ENCODE measurements at places on chromosomes 7 and 10.

DNA sequence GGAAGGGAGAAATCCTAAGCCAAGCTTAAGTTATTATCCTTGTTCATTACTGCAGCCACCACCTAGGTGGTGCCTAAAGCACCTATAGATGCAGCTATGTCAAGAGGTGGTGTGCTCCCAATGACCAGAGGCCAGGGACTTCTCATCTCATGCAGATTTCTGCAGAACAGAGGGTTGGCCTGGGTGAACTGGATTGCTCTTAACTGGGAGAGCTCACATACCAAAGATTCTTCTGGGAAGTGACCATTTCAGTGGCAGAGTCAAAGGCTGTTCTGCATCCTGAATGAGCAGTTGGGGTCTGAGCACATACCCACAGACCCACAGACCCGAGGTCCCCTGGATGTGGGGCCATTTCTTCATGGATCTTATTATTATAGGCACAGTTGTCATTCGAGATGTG lies 2.1 kb upstream of the CRHR2 start:
- H3K27me3 ChIP-seq: peaks cover 47% of the 10 kb centered on the region
- no peak overlapping the region for H3K4me3 ChIP-seq
- DNase-seq: no peak
- peaks cover 22% of the 10 kb centered on the region for H3K4me1 ChIP-seq
- no peaks in the 10 kb centered on the region for H3K36me3 ChIP-seq
- H3K27ac ChIP-seq: no peak overlapping the region

- H3K27ac ChIP-seq: no peak overlapping the region
- no peak for DNase-seq
- no peaks in the 10 kb centered on the region for H3K36me3 ChIP-seq
- peaks cover 6% of the 10 kb centered on the region for H3K27me3 ChIP-seq
- H3K4me1 ChIP-seq: peaks cover 8% of the 10 kb centered on the region
These were observed 73.2 kb downstream of the SYPL1 start for GRCh38 chr7:106038916-106039315.

GRCh38 chr10:114304017-114304570 lies 65.0 kb downstream of the VWA2 start:
- peaks cover 56% of the 10 kb centered on the region for H3K36me3 ChIP-seq
- peak overlapping the region; percentile 37 for H3K27ac ChIP-seq
- DNase-seq: peak; percentile 93

GRCh38 chr10:127832501-127832900 lies 60.2 kb downstream of the CLRN3 start:
- no peak overlapping the region for H3K27ac ChIP-seq
- peak; percentile 20 for DNase-seq
- peaks cover 8% of the 10 kb centered on the region for H3K4me1 ChIP-seq
- H3K4me3 ChIP-seq: no peak overlapping the region
- no peaks in the 10 kb centered on the region for H3K36me3 ChIP-seq

- no peak for DNase-seq
- no peak overlapping the region for H3K4me3 ChIP-seq
- no peaks in the 10 kb centered on the region for H3K27me3 ChIP-seq
- H3K36me3 ChIP-seq: peaks cover 6% of the 10 kb centered on the region
- peaks cover 54% of the 10 kb centered on the region for H3K4me1 ChIP-seq
- H3K27ac ChIP-seq: no peak overlapping the region
These were observed 72.6 kb downstream of the INPP5A start for GRCh38 chr10:132610071-132610701.

DNA sequence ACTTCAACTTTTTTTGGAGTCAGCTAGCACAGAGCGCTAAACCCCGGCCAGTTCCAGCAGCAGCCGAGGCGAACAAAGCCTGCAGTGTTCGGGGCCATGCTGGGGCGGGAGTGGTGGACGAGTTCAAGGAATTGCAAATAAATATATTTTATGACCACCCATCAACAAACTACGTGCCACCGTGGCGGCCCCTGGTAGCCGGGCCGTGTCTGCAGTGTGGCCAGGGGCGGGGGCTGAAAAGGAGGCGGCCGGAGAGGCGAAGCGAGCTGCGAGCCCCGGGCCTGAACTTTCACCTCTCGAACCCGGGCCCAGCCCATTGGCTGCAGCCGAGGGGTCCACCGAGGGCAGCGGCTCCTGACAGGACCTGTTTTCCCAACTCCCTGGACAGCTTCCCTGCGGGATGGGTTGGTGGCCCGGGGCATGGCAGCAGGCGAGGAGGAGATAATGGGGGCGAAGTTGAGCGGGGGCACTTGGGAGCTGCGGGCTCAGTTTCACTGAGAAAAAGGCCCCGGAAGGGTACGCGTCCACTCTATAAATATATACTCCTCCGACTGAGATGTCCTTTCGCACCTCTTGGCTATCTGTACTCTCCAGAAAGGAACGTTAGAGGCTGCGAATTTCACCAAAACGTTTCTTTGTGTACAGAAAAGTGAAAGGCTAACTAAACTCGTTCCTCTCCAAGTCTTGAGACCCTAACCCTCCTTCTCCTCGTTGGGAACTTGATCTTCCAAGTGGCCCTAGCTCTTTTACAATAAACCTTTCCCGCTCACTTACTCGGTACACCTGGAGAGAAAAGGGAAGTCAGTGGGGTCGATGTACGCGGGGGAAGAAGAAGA lies 164.6 kb upstream of the PPP1R3A start:
- peak overlapping the region; percentile 98 for H3K27ac ChIP-seq
- peaks cover 26% of the 10 kb centered on the region for H3K4me1 ChIP-seq
- no peaks in the 10 kb centered on the region for H3K36me3 ChIP-seq
- peak overlapping the region; percentile 29 for H3K4me3 ChIP-seq
- DNase-seq: peak; percentile 23
- H3K27me3 ChIP-seq: peaks cover 56% of the 10 kb centered on the region

GRCh38 chr10:49299816-49300139 lies 808 bp downstream of the C10orf71 start:
- H3K27ac ChIP-seq: peak overlapping the region; percentile 92
- no peaks in the 10 kb centered on the region for H3K27me3 ChIP-seq
- no peak for DNase-seq
- H3K4me3 ChIP-seq: peak overlapping the region; percentile 51

- no peaks in the 10 kb centered on the region for H3K27me3 ChIP-seq
- no peak for DNase-seq
- H3K27ac ChIP-seq: no peak overlapping the region
- H3K4me1 ChIP-seq: no peaks in the 10 kb centered on the region
- H3K36me3 ChIP-seq: no peaks in the 10 kb centered on the region
These were observed 11.7 kb downstream of the SLC39A12 start for GRCh38 chr10:17963431-17963830.

GRCh38 chr7:73829921-73830680 lies 695 bp upstream of the CLDN4 start:
- H3K36me3 ChIP-seq: no peaks in the 10 kb centered on the region
- no peak overlapping the region for H3K27ac ChIP-seq
- no peak for DNase-seq

- H3K27me3 ChIP-seq: no peaks in the 10 kb centered on the region
- no peak overlapping the region for H3K27ac ChIP-seq
- H3K4me1 ChIP-seq: no peaks in the 10 kb centered on the region
- no peak for DNase-seq
- H3K36me3 ChIP-seq: no peaks in the 10 kb centered on the region
These were observed 651.5 kb upstream of the NRP1 start for GRCh38 chr10:33986016-33986415.

DNA sequence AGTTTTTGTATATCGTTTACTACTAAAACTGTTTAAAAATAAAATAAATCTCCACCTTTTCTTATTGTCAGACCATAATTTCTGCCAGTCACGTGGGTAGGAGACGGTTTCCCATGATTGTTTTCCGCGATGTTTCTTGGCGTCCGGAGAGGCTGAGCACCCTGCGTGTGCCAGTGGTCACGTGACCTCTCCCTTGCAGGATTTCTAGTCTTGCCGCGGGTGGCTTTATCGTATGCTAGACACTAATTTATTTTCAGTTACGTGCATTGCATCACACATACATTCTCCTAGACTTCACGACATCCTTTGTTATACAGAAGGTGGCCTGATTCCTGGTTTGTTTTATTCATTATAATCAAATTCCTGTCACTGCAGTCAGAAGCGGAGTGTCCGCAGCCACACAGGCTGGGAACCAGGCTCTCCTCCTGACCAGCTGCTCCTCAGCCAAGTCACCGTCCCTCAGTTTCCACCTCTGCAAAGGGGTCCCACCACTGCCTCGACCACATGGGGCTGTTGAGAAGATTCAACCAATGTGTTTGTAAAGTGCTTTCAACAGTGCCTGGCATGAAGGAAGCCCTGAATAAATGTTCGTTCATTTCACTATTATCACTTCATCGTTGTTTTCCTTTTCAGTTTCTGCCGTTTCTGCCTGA lies 203.2 kb upstream of the PPP2R2D start:
- H3K27me3 ChIP-seq: peaks cover 4% of the 10 kb centered on the region
- H3K4me3 ChIP-seq: no peak overlapping the region
- no peak for DNase-seq

DNA sequence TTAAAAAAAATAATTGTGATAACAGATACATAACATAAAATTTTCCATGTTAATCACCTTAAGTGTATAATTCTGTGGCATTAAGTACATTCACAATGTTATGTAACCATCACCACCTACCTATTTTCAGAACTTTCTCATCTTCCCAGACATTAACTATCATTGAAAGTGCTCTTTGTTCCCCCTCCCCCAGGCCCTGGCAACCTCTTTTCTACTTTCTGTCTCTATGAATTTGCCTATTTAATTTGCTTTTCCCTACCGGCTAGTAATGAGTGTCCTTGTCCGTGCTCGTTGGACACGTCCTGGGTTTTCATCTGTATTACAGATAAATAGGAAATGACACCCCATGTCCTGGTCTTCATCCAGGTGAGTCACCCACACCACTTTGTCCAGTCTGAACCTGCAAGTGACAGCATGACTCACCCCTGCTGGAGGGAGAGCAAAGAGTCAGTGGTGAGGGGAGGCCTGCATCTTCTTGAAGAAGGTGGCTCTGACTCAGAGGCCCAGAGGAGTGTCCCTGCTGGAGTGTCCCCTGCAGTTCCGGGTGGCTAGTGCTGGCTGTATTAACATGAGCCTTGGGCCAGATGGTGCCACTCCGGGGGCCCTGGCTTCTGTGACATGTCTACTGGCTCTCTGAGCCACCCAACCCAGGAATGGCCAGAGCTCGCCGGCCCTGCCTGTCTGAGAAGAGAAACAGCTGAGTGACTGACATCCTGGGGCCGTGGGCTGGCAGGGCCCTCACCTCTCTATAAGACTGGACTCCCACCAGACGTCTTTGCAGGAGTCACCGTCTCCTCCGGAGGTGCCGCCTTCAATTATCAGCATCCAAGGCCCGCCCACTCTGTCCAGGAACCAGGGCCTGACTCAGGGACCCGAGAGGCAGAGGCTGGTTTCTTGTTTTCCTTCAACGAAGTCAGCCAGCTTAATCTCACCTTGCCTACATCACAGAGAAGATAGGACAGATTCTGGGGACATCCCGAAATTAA lies 503.2 kb upstream of the MKI67 start:
- DNase-seq: no peak
- peaks cover 19% of the 10 kb centered on the region for H3K4me1 ChIP-seq
- no peak overlapping the region for H3K27ac ChIP-seq
- H3K4me3 ChIP-seq: no peak overlapping the region
- peaks cover 4% of the 10 kb centered on the region for H3K27me3 ChIP-seq

DNA sequence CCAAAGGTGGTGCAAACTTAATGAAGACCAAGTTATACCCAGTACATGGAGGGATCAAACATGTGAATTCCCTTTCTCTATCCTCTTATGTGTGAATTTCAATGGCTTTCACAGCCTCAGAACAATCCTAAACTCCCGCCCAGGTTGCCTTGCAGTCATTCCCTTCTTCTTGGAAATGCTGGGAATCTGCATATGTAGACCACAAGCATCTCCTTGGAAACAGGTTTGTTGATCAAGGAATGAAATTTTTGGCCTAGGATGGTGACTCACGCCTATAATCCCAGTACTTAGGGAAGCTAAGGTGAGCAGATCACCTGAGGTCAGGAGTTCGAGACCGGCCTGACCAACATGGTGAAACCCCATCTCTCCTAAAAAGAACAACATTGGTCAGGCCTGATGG lies 77.8 kb upstream of the ABI1 start:
- H3K27me3 ChIP-seq: no peaks in the 10 kb centered on the region
- H3K36me3 ChIP-seq: no peaks in the 10 kb centered on the region
- peaks cover 3% of the 10 kb centered on the region for H3K4me1 ChIP-seq
- peak overlapping the region; percentile 28 for H3K4me3 ChIP-seq

DNA sequence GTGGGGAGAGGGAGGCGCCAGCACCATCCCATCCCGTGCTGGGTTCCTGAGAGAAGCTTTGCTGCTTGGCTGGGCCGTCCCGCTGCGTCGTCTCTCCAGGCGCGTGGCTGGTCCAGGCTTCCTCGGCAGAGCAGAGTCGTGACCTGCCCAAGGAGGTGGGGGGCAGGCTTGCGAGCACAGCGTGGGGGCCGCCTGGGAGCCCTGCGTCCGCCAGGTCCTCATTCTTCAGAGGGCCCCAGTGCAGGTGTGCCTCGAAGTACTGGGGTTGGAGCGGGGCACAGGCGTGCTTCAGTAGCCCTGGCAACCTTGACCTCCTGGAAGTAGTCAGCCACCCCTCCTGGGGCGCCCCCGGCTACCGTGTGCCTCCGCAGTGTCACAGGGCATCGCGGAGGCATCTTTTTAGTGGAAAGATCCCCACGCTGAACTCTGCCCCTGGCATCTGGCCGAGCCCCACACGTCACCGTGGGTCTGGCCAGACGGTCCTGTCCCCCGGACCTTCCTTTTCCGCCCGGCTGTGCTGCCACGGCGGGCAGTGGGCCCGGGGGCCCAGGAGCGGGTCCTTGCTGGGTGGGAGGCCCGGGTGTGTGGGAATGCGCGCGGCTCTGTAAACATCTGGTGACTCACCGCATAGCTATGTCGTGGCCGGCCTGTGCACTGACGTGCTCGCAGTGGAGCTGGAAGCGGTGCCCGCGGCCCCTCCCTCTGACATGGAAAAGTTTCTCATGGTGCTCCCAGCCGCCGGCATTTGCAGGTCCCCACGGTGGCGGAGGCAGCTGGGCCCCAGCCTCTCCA lies 6.4 kb downstream of the MAFK start:
- H3K36me3 ChIP-seq: peaks cover 26% of the 10 kb centered on the region
- peaks cover 65% of the 10 kb centered on the region for H3K4me1 ChIP-seq
- H3K27ac ChIP-seq: peak overlapping the region; percentile 98
- H3K4me3 ChIP-seq: peak overlapping the region; percentile 38
- H3K27me3 ChIP-seq: no peaks in the 10 kb centered on the region
- DNase-seq: peak; percentile 98

DNA sequence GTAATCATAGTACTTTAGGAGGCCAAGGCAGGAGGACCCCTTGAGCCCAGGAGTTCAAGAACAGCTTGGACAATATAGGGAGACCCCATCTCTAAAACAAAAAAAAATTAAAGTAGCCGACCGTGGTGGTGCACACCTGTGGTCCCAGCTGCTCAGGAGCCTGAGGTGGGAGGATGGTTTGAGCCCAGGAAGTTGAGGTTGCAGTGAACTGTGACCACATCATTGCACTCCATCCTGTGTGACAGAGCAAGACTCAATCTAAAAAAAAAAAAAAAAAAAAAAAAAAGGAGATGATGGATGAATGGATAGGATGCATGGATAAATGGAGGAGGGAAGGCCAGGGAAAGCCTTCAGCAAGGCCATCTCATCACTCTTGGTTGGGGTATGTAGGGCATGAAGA lies 33.4 kb upstream of the BMPR1A start:
- H3K36me3 ChIP-seq: peaks cover 34% of the 10 kb centered on the region
- peaks cover 5% of the 10 kb centered on the region for H3K27me3 ChIP-seq
- H3K4me1 ChIP-seq: peaks cover 6% of the 10 kb centered on the region
- no peak for DNase-seq

GRCh38 chr7:130151591-130152492 lies 53.4 kb downstream of the TMEM209 start:
- H3K4me3 ChIP-seq: no peak overlapping the region
- no peak overlapping the region for H3K27ac ChIP-seq
- no peaks in the 10 kb centered on the region for H3K27me3 ChIP-seq
- H3K4me1 ChIP-seq: peaks cover 54% of the 10 kb centered on the region
- no peak for DNase-seq
